ENCODE measurements at places on chromosomes 4 and X.

DNA sequence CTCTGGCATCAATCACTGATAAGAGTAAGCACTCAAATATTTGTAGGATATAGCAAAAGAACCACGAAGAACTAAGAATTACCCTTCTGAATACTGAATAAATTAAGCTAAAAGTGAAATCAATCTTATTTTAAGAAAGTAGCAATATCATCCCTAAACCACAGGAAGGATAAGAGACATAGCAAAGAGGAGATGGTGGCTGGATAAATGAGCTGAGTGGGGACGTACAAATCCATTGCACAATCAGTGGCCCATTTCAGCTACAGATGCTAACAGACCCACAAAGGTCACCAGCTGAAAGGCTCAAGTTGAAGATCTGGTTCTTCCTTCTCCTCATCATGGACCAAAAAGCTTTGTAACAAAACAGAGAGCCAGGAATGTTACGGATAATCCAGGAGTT is 77.1 kb downstream of the SLC9A7 start:
- DNase-seq: no peak

DNA sequence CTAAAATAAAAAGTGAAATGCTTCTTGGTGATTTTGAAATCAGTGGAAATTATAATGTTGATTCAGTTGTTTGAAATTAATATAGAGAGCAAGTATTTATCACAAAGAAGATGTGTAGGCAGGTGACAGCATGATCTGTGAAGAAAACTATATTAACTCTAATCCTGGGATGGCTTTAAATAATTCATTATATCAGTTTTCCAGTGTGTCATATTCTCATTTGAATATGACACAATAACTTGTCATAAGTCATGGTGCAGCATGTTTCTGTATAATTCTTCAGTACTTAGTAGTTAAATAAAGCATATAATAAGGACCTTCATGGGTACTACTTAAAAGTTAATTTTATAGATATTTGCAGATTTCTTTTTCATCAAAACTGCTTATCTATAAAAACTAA is 573.6 kb downstream of the INPP4B start:
- no peak for DNase-seq

DNA sequence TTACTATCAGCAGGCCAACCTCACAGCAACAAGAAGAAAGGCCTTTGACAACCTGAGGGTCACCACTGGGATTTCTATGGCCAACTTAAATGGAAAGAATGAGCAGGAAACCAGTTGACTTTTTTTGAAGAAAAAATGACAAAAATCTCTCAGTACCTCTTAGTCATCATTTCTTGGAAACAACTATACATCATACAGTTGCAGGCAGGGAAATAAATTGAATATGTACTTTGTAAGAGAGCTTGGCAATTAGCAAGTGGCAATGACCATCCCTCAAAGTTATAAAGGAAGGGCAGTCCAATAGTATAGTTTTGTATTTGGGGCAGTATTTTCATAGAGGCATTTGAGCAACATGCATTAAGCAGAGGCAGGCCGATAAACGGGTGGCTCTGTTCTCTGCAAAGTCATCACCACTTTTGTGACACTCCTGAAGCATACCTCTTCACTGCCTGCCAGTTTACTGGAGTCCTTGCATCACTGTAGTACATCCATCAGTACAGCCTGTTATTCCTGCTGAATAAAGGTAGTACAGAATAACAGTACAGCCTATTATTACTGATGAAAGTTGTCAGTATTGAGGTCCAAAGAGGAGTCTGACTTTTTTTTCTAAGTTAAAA is 83.3 kb upstream of the AMELX start:
- DNase-seq: no peak

- no peak for DNase-seq
Measured at GRCh38 chr4:8152090-8152864, 6.3 kb downstream of the ABLIM2 start.

DNA sequence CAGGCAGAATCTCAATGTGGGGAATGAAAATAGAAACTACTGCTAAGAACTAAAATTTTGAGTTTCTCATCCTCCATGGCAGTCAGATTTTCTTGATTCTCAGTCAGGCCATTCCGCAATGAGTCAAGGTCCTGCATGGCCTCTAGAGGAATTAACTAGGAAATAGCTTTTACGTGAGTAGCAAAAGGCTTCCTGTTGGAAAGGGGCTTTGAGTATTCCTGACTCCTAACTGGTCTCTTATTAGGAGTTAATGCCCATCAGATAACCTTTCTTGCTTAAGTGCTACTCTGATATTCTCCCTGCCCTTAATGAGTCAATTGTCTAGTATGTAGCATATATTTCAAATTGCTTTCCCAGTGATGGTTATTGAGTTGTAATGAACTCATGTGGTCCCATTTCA is 65.7 kb upstream of the ARHGAP24 start:
- DNase-seq: no peak

DNA sequence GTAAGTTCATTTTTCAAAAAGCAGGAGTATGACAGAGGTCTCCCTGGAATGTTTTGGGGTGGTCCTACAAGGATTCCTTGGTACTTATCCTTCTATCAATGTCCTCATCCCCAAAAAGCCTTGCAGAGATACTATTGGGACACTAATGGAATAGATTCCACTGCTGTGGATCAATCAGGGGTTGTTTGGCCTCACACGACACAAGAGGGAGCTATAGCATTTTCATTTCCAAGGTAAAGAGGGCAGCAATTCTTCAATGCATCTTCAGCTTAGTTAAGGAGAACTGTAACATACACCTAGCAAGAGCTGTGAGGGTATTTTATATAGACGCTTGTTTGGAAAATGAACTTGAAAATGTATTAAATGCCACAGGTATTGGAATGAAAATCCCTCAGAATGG is 50.9 kb downstream of the USP26 start:
- DNase-seq: peak; percentile 13

GRCh38 chr4:143335979-143336780 is 496 bp upstream of the GAB1 start:
- peak; percentile 78 for DNase-seq

DNA sequence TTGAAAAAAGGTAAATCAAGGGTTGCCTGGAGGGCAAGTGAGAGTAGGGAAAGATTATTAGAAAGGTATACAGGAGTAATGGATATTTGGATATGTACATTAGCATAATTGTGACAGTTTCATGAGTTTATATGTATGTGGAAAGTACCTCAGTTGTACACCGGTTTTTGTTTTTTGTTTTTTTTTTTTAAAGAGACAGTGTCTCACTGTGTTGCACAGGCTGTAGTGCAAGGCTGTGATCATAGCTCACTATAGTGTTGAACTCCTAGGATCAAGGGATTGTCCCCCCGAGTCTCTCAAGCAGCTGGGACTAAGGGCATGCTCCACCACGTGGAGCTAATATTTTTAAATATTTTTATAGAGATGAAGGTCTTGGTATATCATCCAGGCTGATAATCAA is 15.3 kb upstream of the HPGD start:
- no peak for DNase-seq

DNA sequence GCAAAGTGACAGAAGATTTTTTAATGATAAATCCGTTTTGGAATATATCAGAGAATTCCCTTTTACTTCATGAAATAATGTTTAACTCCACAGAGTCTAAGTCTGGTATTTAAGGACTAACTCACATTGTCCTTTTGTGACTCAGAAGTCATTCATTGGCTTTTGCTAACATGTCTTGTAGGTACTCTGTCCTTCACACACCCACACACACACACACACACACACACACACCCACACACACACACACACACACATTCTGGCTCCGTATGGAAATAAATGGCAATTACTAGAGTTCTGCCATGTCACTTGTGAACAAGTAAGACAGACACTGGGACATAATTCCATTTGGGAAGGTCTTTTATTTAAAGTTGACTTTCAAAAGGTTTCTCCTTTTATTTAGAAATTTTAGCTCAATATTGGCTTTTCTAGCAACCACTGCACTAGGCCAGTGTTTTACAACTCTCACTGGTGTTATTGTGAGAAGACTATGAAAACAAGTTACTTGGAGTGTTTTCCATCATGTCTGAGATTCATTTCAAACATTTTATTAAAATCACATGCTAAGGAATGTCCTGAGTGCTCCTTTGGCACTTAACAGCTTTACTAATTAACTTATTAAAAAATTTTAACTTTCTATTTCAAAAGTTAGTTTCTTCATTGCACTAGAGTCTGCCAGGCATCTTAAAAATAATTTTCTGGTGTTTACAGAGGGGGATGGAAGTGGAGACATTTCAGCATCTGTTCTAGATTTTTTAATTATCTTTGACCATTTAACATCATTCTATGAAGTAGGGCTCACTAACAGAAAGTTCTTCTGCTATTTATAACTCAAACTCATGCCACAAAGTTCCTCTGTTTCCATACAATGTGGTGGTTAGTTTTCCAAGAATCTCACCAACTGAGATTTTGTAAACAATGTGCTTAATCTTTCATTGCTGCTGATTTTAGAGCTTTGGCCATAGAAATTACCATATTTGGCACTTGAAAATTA is 240.3 kb upstream of the GPC4 start:
- no peak for DNase-seq

DNA sequence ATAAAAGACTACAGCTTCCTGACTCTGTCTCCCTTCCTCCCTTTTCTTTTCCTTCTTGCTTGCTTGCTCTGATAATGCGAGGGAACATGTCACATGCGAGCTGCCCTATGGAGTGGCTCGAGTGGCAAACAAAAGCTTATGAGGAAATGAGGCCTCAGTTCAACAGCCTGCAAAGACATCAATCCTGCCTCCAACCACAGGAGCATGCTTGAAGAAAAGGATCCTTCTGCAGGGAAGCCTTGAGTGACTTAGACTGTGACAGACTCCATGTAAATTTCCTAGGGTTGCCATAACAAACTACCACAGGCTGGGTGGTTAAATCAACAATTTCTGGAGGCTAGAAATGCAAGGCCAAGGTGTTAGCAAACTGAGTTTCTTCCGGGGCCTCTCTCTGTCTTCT is 152.5 kb downstream of the NR3C2 start:
- no peak for DNase-seq

DNA sequence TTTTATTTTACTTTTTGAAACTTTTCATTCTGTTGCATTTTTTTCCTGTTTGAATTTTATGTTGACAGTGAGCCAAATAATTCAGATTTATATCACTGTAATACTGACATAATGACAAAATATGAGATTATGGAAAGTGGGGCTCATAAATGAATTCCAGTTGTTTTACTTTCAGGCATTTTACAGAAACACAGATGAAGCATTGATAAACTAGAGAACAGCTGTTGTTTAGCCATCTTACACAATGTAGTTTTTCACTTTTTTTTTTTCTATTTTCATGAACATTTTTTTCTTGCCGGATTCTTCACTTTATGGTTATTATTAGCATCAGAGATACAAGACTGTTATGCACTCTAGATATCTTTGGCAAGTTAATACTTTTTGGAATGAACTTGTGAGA is 91.7 kb upstream of the PAQR3 start:
- DNase-seq: no peak

- no peak for DNase-seq
Measured at GRCh38 chr4:148808416-148808815, 366.2 kb upstream of the NR3C2 start.

DNA sequence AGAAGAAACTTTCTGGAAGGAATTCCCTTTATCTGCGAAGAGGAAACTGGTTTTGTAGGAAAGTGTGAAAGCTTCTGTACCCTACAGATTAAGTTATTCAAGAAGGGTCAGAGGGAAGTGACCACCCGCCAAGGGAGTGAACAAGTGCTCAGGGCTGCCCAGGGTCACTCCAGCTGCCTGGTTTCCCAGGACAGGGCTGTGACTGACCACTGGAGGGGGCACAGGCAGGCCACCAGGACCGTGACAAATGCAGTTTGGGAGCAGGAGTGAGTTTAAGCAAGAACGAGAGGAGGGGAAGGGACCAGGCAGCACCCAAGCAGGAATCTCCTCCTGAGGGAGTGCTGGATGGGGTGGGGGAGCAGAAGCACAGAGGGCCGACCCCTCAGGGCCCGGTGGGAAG is 34.2 kb downstream of the ZFYVE28 start:
- no peak for DNase-seq

GRCh38 chrX:134774190-134775048 is 116.1 kb upstream of the PLAC1 start:
- DNase-seq: no peak

GRCh38 chrX:23756165-23756564 is 13.1 kb upstream of the ACOT9 start:
- DNase-seq: peak; percentile 62

DNA sequence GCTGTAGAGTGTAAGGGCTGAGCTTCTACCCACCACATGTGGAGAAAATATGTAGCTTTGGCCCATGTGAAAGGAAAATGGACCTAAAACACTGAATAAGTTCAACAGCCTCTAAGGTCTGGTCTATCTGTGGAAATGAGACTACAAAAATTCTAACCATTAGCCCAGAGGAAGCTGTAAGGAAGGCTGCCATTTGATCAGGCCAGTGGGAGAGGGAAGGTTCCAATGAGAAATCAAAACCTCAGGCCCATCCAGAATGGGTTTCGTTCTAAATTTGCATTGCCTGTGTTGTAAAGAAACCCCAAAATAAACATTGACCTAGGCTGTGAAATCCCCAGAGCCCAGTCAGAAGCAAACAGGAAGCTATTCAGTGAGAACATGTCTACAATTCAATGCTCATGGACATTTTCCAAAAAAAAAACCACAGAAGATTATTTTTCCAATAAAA is 320.4 kb upstream of the SLC7A11 start:
- DNase-seq: peak; percentile 31

- no peak for DNase-seq
Measured at GRCh38 chr4:41432881-41433280, 105.1 kb upstream of the LIMCH1 start.

GRCh38 chr4:40918330-40918729 is 168.6 kb downstream of the NSUN7 start:
- DNase-seq: no peak

GRCh38 chr4:41204400-41204978 is 9.9 kb downstream of the APBB2 start:
- DNase-seq: no peak

DNA sequence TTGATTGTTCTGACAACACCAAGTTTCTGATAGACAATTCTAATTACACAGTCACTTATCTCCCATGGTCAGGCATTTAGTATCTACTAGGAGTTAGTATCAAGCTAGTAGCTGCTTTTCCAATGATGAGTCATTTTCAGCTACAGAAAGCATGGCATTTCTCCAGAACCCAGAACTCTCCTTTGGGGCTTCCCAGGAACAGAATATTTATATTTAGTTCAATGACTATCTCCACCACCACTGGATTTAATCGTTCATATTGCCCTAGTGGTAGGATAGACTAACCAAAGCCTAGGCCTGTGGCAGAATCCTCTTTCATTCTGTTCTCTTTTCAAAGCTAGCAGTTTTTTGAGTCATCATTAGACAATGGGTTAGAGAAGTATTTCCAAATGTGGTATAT is 569.4 kb downstream of the GABRG1 start:
- no peak for DNase-seq

- no peak for DNase-seq
Measured at GRCh38 chrX:143429131-143429530, 88.1 kb downstream of the SPANXN3 start.

DNA sequence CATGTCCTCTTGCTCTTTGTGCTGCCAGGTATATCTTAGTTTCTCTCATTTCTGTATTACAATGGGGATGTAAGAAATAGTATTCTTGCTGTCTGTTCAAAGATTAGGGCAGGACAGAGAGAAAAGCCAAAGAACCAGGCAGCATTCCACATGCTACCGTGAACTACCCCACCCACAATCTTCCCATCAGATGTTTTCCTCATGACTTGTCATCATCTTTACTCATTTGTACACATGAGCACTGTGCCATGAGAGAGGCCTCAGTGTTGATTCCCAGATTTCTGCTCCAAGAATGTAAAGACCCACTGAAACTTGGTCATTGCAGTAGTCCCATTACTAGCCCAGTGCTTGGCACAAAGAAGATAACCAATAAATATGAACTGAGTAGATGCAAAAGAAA is 354.6 kb upstream of the RASGEF1B start:
- DNase-seq: no peak

- DNase-seq: no peak
Measured at GRCh38 chr4:87391576-87392054, 627 bp upstream of the HSD17B11 start.

Measured in MM.1S (cell line).